Testis (tissue), 5 donors: ENCODE measurements at places on chromosomes 2 and 18. TPM values are rescaled to one million over a fixed set of nuclear protein-coding genes. Genes with fewer than 3 reads are reported as not detected.

Gene ANO7
- polyA plus RNA-seq = 1.2 TPM

Gene RNF149
- 58.0 TPM for polyA plus RNA-seq

DNA sequence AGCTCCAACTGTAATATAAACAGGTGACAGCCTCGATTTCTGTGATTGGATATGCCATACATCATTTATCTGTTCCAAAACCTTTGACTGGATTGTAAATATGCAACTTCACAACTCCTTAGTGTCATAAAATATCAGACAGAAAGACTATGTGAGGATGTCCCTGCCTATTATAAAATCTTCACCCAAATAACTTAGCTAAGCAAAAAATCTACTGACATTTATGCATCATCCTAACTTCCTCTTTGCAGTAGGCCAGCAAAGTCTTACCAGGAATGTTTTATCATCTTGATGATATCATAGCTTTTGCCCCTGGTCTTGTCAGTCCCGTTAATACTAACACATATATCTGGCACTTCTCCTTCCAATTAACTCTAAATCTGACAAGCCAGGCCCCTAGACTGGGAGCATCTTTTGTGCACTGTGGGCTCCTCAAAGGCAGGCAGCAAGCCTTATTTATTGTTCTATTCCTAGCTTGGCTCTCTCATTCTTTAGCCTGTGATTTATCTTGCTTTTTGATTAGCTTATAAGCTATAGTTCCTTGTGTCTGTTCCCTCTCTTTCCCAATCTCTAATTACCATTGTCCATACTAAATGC lies 356.5 kb upstream of the HNMT start:
- no peaks in the 10 kb centered on the region for H3K4me1 ChIP-seq
- no peak overlapping the region for H3K4me3 ChIP-seq
- no peaks in the 10 kb centered on the region for H3K36me3 ChIP-seq
- DNase-seq = no peak
- H3K27ac ChIP-seq = no peak overlapping the region

GRCh38 chr2:204824751-204825453 lies 279.6 kb downstream of the PARD3B start:
- H3K27me3 ChIP-seq = no peaks in the 10 kb centered on the region
- no peak for DNase-seq
- H3K4me1 ChIP-seq = no peaks in the 10 kb centered on the region
- H3K4me3 ChIP-seq = no peak overlapping the region
- H3K27ac ChIP-seq = no peak overlapping the region

Gene PUS10
- polyA plus RNA-seq = 7.3 TPM

Gene DSEL
- polyA plus RNA-seq = 2.7 TPM

Gene CHRNG
- polyA plus RNA-seq = 0.26 TPM

DNA sequence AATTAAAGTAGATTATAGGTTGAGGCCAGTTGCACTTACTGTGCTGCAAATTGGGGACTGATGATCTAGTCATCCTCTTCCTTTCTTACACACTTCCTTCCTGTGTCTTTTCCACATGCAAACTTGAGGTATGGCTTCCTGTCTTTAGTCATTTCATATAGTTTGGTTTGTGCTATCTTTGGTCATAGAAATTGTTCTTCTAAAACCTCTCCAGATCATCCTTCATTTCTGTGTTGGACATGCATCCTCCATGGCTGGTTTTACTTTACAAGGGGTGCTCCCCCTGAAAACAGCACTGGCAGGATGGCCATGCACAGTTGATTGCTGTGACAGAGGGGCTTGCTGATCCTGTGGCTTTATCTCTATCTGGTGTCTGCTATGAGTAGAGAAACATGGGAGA lies 36.5 kb downstream of the MGAT5 start:
- no peak for DNase-seq
- no peak overlapping the region for H3K27ac ChIP-seq
- H3K27me3 ChIP-seq = no peaks in the 10 kb centered on the region
- H3K36me3 ChIP-seq = no peaks in the 10 kb centered on the region
- no peaks in the 10 kb centered on the region for H3K4me1 ChIP-seq

DNA sequence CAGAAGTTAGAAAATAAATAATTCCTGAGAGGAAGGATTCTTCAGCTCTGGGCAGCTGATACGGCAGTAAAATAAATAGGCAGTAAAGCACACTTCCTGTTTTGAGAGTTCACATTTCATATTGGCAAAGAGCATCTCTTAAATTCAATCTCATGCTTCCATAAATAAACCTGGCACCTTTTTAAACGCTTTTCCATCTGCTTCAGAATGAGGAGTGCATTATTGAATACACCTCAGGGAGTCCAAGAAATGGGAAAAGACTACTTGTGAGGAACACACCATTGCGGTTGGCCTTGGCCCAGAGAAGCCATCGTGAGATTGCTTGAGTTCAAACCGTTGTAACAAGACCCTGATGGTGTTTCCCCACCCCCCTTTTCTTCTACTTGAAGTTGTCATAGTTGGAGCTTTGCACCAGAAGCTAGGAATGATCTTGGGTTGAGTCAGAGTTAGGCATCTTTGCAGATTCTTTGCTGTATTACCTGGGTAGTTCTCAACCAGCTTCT lies 123.9 kb downstream of the RDH14 start:
- H3K27ac ChIP-seq = no peak overlapping the region
- no peaks in the 10 kb centered on the region for H3K27me3 ChIP-seq
- H3K4me3 ChIP-seq = no peak overlapping the region

GRCh38 chr2:196742685-196743084 lies 56.8 kb downstream of the GTF3C3 start:
- no peak for DNase-seq
- H3K36me3 ChIP-seq = no peaks in the 10 kb centered on the region
- H3K27ac ChIP-seq = no peak overlapping the region
- no peaks in the 10 kb centered on the region for H3K4me1 ChIP-seq

GRCh38 chr18:62493033-62493862 lies 29.6 kb upstream of the ZCCHC2 start:
- no peak overlapping the region for H3K27ac ChIP-seq
- DNase-seq = no peak
- no peaks in the 10 kb centered on the region for H3K36me3 ChIP-seq
- no peaks in the 10 kb centered on the region for H3K4me1 ChIP-seq
- H3K4me3 ChIP-seq = no peak overlapping the region
- no peaks in the 10 kb centered on the region for H3K27me3 ChIP-seq

DNA sequence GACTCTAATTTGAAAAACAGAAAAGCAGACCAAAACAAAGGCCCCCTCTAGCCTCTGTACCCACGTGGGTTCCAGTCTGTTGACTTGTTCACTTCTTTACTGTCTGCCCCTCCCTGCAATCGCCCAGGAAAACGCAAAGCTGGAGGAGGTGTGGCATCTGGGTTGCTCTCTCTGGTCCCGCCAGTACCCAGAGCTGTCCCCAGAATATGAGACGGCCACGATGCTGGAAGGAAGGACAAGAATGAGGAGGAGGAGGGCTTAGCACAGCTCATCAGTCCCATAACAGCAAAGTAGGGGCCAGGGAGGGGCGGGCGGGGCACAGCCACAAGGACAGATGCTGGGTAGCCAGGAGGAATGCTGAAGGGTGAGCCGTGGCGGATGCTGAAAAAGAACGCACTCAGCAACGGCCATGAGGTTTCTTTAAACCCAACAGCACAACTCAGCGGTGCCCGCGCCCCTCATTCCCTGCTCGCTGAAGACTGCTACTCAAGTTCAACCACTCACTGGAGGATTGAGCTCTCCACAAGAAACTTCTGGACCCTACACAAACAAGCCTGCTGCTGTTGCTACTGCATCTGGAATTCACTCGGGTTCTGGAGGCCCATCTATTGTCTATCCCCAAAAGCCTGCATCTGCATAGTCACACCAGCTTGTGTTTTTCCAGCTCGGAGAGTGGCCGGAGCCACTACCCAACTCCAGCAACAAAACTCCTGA lies 187.7 kb downstream of the HDAC4 start:
- peak overlapping the region; percentile 23 for H3K27ac ChIP-seq
- no peaks in the 10 kb centered on the region for H3K36me3 ChIP-seq
- no peak for DNase-seq
- no peaks in the 10 kb centered on the region for H3K27me3 ChIP-seq

DNA sequence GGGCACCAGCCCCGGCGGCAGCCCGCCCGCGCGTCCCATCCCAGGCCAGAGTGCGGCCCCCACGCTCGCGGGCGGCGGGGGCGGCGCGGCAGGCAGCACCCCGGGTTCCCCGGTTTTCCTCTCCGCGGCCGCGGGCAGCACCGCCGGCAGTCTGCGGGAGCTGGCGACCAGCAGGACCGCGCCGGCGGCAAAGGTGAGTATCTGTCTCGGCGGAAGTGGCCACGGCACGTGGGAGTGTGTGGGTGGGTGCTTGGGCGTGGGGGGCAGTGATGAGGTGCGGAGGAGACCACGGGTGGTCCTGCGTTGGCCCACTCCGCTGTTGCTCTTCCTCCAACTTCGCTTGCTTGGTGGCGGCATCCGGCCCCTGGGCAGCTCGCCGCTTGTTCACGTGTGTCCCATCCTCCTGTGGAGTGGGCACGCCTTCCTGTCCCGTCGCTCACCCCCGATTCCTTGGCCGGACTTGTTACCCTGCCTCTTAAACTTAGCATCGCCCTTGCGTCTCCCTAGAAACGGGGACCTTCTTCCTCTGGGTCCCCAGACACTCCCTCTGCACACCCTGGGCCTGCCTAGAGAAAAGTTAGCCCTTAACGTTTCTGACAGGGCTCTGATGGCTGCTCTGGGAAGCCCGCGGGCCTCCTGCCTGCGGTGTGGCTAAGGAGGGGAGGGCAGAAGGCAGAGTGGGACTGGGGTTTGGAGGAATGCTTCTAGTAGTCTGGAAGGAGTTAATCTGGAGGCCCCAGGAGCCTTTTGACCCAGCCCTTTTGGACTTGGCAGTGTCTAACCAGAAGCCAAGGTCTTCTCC lies 1.1 kb downstream of the SH3RF3 start:
- H3K27me3 ChIP-seq = no peaks in the 10 kb centered on the region
- DNase-seq = peak; percentile 19
- H3K4me3 ChIP-seq = peak overlapping the region; percentile 65
- H3K27ac ChIP-seq = peak overlapping the region; percentile 39

Gene B3GNT7
- 2.6 TPM for polyA plus RNA-seq

DNA sequence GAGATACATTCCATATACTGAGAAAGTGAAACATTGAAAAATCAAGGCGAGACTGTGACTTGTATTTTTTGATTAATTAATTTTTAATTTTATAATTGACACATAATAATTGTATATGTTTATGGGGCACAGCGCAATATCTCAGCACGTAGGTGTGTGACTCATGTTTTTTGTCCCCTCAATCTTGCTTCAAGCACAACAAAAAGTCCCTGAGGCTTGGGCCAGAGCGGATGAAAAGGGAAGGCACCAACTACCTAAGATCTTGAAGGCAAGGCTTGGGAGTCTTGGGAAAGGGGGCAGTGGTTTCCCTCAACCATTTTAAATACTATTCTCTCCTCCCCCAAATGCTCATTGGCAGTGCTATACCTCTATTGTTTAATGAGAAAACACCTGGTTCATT lies 9.9 kb downstream of the SGPP2 start:
- no peak for DNase-seq
- no peaks in the 10 kb centered on the region for H3K4me1 ChIP-seq
- H3K27ac ChIP-seq = no peak overlapping the region
- no peak overlapping the region for H3K4me3 ChIP-seq
- H3K27me3 ChIP-seq = no peaks in the 10 kb centered on the region

GRCh38 chr2:172219201-172219600 lies 116.5 kb upstream of the DLX2 start:
- H3K27me3 ChIP-seq = no peaks in the 10 kb centered on the region
- DNase-seq = no peak
- H3K36me3 ChIP-seq = no peaks in the 10 kb centered on the region
- no peak overlapping the region for H3K4me3 ChIP-seq

Gene MAPRE3
- 112 TPM for polyA plus RNA-seq

Gene PRSS56
- polyA plus RNA-seq = 0.86 TPM

DNA sequence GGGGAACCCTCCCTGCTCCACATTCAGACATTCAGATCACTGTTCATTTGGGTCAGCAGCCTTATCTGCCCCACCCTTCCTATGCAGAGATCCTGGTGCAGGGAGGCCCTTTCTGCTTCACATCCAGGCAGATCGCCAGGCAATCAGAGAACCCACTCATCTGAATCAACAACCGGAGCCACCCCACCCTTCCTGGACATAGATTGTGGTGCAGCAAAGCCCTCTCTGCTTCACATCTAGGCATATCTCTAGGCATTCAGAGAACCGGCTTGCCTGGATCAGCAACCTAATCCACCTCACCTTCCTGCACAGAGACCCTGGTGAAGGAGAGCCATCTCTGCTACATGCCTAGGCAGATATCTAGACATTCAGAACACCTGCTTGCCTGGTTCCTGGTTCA lies 184.5 kb upstream of the CNTNAP5 start:
- H3K36me3 ChIP-seq = no peaks in the 10 kb centered on the region
- H3K4me1 ChIP-seq = no peaks in the 10 kb centered on the region
- no peaks in the 10 kb centered on the region for H3K27me3 ChIP-seq
- DNase-seq = no peak
- H3K4me3 ChIP-seq = no peak overlapping the region

Gene RAD51AP2
- 2.7 TPM for polyA plus RNA-seq

- H3K4me3 ChIP-seq = no peak overlapping the region
- H3K36me3 ChIP-seq = no peaks in the 10 kb centered on the region
- no peak for DNase-seq
- H3K4me1 ChIP-seq = no peaks in the 10 kb centered on the region
- H3K27ac ChIP-seq = no peak overlapping the region
These were observed 20.3 kb downstream of the CAD start for GRCh38 chr2:27237341-27237945.

DNA sequence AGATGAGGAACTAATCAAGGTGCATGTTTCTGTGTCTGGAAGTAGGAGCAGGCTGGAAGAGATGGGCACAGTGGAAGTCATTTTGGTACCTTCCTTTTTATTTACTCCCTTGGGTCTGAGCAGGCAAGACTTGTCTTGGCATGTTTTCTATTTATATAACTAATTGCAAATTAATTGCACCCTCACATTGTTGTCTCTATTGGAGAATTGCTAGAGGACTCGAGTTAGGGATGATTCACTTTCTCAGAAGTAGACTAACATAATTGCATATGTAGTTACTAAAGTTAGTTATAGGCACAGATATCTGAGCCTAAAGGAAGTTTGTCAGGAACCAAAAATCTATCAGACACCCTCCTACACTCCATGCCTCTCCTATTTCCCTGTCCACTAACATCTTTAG lies 92.8 kb upstream of the NRP2 start:
- DNase-seq = no peak
- H3K4me3 ChIP-seq = no peak overlapping the region
- no peaks in the 10 kb centered on the region for H3K36me3 ChIP-seq
- no peaks in the 10 kb centered on the region for H3K4me1 ChIP-seq
- no peaks in the 10 kb centered on the region for H3K27me3 ChIP-seq

GRCh38 chr2:6977113-6977741 lies 60.0 kb downstream of the RNF144A start:
- no peak overlapping the region for H3K4me3 ChIP-seq
- peak; percentile 42 for DNase-seq
- no peaks in the 10 kb centered on the region for H3K36me3 ChIP-seq
- H3K27me3 ChIP-seq = no peaks in the 10 kb centered on the region
- no peak overlapping the region for H3K27ac ChIP-seq

Gene FEV
- not detected for polyA plus RNA-seq

GRCh38 chr2:215979620-215980019 lies 33.7 kb downstream of the MREG start:
- H3K36me3 ChIP-seq = no peaks in the 10 kb centered on the region
- DNase-seq = no peak
- no peaks in the 10 kb centered on the region for H3K4me1 ChIP-seq
- H3K27me3 ChIP-seq = no peaks in the 10 kb centered on the region
